ENCODE measurements at places on chromosomes 4 and X.

GRCh38 chrX:124300405-124300804 is 32.1 kb upstream of the TEX13D start:
- no peak for DNase-seq

GRCh38 chr4:6889101-6889735 is 20.4 kb upstream of the TBC1D14 start:
- no peak for DNase-seq

- DNase-seq, result no peak
These were observed 327.4 kb downstream of the RPA4 start for GRCh38 chrX:97211070-97211469.

DNA sequence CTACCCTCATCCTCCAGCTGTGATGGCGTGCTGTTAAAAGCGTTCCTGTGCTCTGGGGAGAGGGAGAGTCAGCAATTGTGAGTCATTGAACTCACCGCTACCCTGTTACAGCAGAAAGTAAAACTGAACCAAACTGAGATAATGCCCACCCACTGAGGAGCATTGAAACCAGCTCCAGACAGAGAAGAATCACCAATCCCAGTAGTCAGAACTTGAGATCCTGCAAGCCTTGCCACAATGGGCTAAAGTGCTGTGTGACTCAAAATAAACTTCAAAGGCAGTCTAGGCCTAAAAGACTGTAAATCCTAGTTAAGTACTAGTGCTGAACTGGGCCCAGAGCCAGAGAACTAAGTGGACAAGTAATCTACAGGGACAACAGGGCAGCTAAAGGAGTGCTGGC is 1394.2 kb upstream of the DIAPH2 start:
- no peak for DNase-seq

DNA sequence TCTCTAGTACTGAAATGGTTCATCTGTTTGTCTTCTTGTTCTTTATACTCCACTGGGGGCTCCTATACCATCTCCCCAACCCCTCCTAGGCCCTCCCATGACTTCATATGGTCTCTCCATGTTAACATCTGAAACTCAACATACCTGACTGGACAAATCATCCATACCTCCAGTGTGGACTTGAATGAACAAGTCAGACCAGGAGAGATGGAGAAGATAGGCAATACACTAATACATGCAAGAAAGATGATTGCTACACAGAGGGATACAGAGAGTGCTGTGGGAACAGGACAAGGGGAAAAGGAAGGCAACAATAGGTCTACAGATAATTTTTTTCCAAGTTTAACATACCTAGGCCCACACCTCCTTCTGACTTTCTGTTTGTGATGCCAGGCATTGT is 175.1 kb downstream of the FHIP1A start:
- DNase-seq, result no peak

DNA sequence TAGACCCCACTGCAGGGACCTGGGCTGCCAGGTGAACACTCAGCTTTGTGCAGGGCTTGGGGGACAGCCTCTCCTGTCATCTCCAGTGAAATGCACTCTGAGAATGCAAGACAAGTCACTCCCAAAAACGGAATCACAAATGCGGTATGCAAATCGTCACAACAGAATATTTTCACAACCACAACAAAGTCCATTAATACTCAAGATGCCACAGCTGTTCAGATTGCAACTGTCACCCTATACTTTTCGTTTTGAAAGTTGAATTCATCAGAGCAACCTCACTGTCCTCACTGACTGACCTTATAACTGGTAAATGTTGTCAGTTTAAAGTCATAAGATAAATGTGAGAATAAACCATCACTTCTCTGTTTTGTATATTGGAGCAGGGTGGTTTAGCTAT is 16.6 kb downstream of the JAKMIP1 start:
- no peak for DNase-seq

GRCh38 chr4:26081795-26082498 is 167.9 kb downstream of the SMIM20 start:
- DNase-seq, result no peak

GRCh38 chr4:38663801-38664705 is at the start of gene KLF3:
TSS of gene KLF3 (plus strand) at chr4:38664199. CDS start at chr4:38680626, 16,427 bp downstream.
- peak; percentile 82 for DNase-seq

DNA sequence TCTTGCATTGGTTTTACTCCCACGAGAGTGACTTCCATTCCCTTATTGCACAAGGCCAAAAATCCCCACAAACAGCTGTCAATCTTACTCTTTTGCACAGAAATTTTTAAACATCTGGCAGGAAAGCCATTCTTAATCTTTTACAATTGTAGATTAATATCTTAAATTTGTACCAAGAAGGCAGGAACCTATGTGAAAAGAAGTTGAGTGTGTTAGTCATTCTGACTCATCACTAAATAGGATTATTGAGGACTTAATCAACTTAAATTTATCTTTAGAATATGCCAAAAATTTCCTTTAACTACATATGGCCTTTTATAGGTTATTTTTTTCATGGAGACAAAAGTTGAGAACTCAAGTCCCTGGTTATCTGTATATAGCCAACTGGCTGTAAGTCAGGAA is 49.0 kb upstream of the VEGFC start:
- DNase-seq, result no peak

GRCh38 chr4:134320048-134320447 is 118.5 kb upstream of the PABPC4L start:
- DNase-seq, result no peak

DNA sequence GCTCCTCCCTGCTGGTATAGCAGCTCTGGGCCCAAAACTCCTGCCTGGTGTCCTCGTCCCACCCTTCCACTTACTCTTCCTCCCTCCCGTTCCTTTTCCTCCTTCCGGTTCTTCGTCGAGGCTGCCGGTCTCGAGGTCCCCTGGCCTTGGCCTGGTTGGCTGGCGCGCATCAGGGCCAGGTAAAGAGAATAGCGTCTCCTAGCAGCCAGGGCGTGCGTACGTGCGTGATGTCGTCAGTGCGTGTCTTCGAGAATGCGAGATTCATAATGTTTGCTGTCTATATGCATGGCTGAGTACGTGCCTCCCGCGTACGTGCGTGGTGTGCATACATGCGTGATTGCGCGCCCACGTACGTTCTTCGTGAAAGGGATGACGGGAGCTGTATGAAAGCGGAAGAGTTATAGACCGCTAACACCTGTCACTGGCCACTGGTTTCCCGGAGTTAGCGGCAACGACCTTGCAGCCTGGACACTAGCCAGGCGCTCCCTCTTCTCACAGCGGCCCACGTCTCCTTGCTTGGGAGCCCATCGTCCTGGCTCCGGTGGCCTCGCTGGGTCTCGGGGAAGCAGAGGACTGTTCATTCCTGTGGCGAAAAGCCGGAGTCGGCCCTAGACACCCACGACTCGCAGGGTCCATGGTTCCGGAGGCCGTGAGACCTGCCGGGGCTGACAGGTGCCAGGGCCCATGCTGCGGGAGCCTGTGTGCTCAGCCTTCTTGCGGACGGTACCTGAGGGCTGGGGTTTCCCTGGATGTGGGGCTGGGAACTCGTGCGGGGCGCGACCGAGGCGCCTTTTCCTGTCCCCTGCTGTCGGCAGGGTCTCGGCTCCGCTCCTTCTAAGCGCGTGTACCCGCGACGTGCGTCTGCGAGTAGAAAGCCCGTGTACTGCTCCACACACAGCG is at the start of gene EOLA1:
Gene EOLA1 (plus strand): TSS at position 392 of the 900 bp plus-strand sequence. CDS start 4,619 bp downstream, outside the sequence.
- DNase-seq, result peak; percentile 72

GRCh38 chr4:119746951-119747350 is 118.3 kb upstream of the PDE5A start:
- no peak for DNase-seq

DNA sequence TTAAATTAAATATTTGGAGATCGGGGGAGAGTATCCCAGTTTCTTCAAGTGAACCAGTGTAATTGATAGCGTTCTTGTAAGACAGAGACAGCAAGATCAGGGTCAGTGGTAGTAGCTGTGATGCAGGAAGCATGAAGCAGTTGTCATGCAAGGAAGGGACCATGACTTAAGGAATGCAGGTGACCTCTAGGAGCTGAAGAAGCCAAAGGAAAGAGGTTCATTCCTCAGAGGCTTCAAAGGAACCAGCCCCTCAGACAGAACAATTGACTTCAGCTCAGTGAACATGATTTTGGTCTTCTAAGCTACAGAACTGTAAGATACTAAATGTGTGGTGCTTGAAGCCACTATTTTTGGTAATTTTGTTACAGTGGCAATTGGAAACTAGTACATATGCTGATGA is 51.6 kb downstream of the GLRB start:
- no peak for DNase-seq

DNA sequence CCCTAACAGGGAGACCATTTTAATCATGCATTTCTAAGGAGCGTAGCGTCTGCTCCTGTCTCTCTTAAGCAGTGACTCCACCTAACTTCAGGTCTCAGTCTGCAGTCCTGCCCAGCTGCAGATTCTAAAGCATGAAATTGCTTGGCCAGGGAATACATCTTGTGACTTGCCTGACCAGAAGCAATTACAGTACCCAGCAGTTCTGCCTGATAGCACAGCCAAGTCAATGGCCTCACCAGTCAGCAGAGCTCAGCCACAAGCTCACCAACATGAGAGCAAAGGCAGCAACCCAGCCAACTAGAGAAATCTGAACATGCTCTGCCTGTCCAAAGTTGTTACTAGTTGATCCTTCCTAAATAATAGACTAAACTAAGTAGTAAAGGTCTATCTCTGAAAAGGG is 2011.9 kb upstream of the PCDH10 start:
- no peak for DNase-seq

DNA sequence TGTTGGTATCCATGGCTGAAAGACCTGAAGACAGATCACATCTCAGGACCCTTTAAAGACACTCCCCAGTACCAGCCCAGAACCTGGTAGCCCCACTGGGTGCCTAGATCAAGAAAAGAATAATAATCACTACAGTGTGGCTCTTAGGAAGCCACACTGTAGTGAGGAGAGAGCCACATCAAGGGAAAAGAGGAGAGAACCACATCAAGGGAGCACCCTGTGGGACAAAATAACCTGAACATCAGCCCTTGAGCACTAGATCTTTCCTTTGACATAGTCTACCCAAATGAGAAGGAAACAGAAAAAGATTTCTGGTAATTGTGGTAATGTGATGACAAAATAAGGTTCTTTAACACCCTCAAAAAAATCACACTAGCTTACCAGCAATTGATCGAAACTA is 15.3 kb downstream of the RTL3 start:
- DNase-seq, result no peak

- DNase-seq, result no peak
These were observed 1008.2 kb downstream of the NLGN4X start for GRCh38 chrX:5220421-5220820.

DNA sequence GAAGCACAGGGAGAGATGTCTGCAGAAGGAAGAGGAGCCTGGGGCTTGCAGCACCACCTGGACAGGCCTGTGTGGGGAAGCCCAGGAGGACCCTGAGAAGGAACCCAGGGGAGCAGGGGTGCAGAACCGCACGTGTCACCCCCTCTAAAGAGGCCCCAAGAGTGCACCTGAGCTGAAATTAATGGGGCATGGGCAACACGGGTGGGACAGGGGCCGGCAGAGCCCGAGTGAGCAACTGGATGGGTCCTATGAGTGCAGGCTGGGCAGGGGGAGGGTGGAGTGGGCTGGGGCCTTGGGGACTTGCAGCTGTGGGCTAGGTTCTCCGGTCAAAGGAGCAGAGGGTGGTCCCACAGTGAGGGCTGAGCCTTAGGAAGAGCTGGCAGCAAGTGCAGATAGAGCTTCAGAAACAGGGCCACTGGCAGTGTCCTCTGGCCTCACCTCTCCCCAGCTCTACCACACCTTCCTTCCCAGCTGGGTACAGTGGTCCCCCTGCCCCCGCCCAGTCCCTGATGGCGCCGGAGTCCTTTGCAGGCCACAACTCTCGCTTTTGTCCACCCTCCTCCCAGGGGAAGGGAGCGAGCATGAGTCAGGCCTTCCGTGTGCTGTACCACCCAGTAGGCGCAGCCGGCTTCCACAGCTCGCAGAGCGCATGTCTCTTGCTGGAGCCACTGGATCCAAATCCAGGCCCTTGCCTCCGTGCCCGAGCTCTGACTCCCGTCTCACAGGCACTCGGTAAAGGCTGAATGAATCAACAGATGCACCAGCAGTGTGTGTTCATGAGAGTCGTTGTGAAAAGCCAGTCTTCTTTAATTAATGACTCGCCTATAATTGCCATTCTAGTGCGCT is 131.6 kb downstream of the HMX1 start:
- no peak for DNase-seq

GRCh38 chr4:158259955-158260575 is 49.8 kb downstream of the TMEM144 start:
- DNase-seq, result no peak

- DNase-seq, result no peak
These were observed 53.2 kb downstream of the SPRY1 start for GRCh38 chr4:123449780-123450179.

- DNase-seq, result no peak
These were observed 70.7 kb downstream of the RTL5 start for GRCh38 chrX:72060921-72061490.

GRCh38 chrX:100376576-100376975 is 33.5 kb downstream of the PCDH19 start:
- DNase-seq, result no peak

DNA sequence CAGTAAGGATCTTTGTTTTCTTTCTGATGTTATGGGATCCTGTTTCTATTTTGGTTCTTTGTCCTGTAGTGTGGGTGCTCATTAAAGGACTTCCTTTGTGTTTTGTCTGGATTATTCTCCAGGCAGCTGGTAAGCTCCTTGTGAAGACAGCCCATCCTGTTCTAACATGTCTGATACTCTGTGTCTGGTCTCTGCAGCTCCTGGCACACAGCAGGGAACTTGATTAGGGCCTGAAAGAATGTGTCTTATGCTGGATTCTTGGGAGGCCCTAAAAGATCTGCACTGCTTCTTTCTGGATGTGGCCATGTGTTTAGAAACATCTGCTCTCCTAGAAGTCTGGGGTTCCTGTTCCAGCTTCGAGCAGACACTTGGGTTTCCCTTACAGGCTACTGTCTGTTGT is 38.1 kb upstream of the ATXN3L start:
- no peak for DNase-seq

DNA sequence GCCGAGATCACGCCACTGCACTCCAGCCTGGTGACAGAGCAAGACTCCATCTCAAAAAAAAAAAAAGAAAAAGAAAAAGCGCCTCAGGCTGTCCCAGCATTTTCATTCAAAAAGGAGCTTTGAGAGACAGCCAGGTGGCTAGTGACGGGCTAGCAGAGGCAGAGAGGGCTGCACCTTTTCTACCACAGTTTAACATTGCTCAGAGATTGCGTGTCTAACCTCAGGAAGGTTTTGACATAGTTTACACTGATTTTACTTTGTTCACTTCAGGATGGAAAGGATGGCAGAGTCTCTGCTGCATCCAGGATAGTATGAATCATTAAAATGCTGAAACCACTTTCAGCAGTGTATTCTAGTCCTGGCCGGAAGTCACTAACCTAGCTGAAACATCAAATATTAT is 28.1 kb downstream of the ZFP42 start:
- no peak for DNase-seq

DNA sequence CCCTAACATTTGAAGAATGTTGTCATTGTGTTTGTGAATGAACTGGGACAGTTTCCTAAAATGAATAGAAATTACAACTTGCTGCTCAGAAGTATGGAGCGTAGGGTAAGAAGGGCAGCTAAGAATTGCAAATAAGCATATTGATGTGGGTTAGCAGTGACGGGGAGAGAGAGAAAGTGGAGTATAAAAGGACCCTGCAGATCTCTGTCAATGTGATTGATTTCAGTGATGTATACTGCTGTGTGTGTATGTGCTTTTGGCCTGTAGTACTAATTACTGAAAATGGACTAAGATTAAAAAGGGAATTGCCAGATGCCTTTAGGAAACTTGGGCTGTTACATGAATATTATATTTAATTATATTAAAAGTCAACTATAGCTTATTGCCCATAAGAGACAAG is 7.8 kb upstream of the MFAP3L start:
- no peak for DNase-seq

GRCh38 chr4:25441519-25442117 is 64.6 kb downstream of the ANAPC4 start:
- DNase-seq, result no peak

- DNase-seq, result no peak
These were observed 40.2 kb upstream of the SULT1B1 start for GRCh38 chr4:69800599-69800998.

All from stimulated activated CD8-positive, alpha-beta memory T cell treated with anti-CD3 and anti-CD28 coated beads, Interleukin-4, amount 100 ng/mL, for 4 hours (primary cell).